ENCODE measurements at places on chromosomes 1 and 21. TPM values are rescaled to one million over a fixed set of nuclear protein-coding genes. Genes with fewer than 3 reads are reported as not detected.

KRTAP15-1 gene
- polyA plus RNA-seq: not detected

BLACAT1 gene
- not detected for polyA plus RNA-seq

OR2T33 gene
- polyA plus RNA-seq: not detected

TNN gene
- not detected for polyA plus RNA-seq

All from GM23248 (cell line).